ENCODE measurements at places on chromosomes 5 and 9. TPM values are rescaled to one million over a fixed set of nuclear protein-coding genes. Genes with fewer than 3 reads are reported as not detected.

The EFNA5 gene
- total RNA-seq = 26.1 TPM

The NR2F1-AS1 gene
- 15.8 TPM for total RNA-seq

The POU5F2 gene
- 4.0 TPM for total RNA-seq

GRCh38 chr5:125673359-125673950, 749.8 kb upstream of the GRAMD2B start:
- H3K4me3 ChIP-seq = no peak overlapping the region
- H3K27me3 ChIP-seq = no peaks in the 10 kb centered on the region
- no peaks in the 10 kb centered on the region for H3K36me3 ChIP-seq
- DNase-seq = no peak
- no peaks in the 10 kb centered on the region for H3K4me1 ChIP-seq

- H3K4me1 ChIP-seq = no peaks in the 10 kb centered on the region
- no peaks in the 10 kb centered on the region for H3K27me3 ChIP-seq
- H3K27ac ChIP-seq = no peak overlapping the region
- no peaks in the 10 kb centered on the region for H3K36me3 ChIP-seq
- DNase-seq = no peak
Measured at GRCh38 chr5:14879937-14880589, 8.5 kb upstream of the ANKH start.
